ENCODE measurements at places on chromosomes 2 and 18.

GRCh38 chr2:170747921-170748320 lies 22.3 kb upstream of the ERICH2 start:
- DNase-seq: no peak

GRCh38 chr2:10398496-10398895 lies 49.6 kb downstream of the ODC1 start:
- DNase-seq: no peak

GRCh38 chr2:199430214-199430613 lies 27.5 kb downstream of the SATB2 start:
- no peak for DNase-seq

- no peak for DNase-seq
These were observed 120.0 kb upstream of the EPC2 start for GRCh38 chr2:148524519-148524919.

GRCh38 chr18:63758615-63759240 lies 16.5 kb upstream of the SERPINB7 start:
- DNase-seq: no peak

GRCh38 chr2:113700186-113700841 lies 56.1 kb downstream of the SLC35F5 start:
- peak; percentile 49 for DNase-seq

- DNase-seq: no peak
These were observed 36.0 kb downstream of the GCA start for GRCh38 chr2:162379719-162380580.

- DNase-seq: no peak
These were observed 142.1 kb downstream of the GFPT1 start for GRCh38 chr2:69244882-69245281.

DNA sequence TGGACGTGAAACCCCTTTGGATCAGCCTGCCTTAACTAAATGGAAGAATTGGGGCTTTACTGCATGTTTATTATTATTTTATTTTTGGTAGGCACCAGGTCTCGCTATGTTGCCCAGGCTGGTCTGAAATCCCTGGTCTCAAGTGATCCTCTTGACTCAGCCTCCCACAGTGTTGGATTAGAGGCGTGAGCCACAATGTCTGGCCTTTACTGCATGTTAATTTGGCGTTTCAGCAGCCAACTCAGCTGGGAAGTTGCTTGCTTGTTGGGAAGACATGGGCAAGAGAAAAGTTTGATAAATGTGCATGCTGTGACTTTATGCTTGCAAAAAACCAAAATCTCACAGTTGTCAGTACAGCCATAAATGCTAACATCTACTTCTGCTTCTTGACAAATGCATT lies 105.1 kb downstream of the FMNL2 start:
- DNase-seq: no peak

DNA sequence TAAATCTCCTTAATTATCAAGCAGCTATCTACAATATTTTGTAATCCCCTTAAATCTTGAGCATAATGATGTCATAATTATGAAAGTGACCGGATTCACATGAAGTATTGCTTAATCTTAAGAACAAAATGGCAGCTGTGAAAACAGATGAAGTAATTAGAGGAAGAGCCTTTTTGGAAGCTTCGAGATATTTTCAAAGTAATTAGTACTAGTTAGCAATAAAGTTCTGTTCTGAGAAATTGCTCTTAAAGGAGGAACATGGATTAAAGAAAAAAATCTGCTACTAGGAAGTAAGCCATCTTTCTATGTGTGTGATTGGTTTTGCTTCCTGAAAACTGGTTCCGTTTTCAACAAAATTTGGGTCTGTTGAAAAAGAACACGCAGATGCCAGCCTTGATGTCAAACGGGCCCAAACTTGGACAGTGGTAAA lies 18.3 kb downstream of the CLUL1 start:
- no peak for DNase-seq

DNA sequence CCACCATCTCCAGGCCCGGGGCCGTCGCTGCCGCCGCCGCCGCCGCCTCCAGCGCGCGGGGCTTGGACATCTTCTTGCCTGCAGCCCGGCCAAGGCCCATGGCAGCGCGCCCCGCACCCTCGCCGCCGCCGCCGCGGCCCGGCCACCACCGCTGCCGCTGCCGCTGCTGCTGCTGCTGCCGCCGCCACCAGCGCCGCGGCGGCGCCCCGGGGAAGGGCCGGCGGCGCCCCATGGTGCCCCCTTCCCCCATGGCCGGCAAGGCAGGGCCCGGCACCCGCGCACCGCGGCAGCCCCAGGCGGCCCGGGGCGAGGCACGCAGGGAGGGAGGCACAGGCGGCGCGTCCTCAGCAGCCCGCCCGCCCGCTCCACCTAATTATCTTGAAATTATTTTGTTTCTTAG lies 3057.4 kb downstream of the RPIA start:
- no peak for DNase-seq

DNA sequence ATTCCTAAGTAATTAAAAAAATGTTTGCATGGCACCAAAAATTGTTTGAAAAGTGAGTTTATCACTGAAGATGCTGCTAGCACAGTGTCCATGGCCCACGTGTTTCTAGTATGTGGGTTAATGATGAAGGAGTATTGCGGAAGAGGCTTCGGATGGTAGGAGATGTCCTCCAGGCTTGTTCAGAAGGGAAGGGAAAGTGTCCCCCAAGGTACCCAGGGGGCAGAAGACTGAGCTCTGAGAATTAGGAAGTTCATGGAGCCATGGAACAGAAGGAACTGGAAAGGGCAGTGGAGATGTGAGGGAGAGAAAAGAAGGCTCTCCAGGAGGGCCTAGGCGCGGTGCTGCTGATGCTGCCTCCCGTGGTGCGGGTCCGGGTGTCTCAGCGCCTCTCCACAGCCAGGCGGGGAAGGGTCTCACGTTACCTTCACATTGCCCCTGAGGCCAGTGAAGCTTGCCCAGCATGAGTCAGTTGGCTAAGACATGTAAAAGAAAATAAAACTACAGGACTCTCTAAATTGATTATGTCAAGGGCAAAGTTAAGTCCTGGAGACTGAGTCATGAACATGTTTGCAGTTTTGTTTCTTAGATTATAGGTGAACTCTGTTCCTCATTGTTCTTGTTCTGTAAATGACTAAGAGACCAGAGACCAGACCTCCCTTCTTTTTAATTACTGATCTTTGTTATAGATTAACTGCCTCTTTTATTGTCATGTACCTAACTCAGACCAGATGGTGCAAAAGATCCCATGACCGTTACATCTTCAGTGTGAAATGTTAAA lies 89.0 kb downstream of the MTCL1 start:
- DNase-seq: no peak

DNA sequence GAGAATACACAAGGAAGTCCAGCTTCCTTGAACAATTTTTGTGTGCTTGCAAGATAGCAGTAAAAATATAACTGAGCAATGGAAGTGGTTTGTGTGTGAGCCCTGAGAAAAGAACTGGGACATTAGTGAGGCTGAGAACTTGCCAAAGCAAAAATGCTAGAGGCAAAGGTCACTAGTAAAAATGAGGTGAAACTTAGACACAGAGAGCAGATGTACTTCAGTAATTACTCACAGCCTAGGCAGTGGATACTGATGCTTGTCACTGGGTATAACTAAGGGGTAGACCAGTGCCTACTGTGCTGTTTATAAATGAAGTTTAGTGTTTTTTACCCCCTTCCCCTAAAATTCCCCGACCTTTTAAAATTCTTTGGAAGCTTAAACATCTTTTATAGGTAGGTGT lies 450.1 kb downstream of the LPIN1 start:
- DNase-seq: no peak

DNA sequence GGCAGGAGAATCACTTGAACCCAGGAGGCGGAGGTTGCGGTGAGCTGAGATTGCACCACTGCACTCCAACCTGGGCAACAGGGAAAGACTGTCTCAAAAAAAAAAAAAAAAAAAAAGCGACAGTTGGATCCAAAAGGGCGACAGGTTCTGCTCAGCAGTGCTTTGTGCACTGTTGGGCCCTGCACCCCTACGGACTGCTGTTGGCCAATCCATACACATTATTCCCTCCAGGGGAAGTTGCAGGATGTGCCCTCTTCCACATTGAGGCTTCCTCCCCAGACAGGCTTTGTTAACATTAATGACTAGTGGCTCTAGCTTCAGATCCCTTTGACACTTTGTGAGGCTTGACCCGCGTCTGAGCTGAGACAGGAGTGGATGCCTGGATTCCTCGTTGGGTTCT lies 9.4 kb downstream of the NT5DC4 start:
- no peak for DNase-seq

DNA sequence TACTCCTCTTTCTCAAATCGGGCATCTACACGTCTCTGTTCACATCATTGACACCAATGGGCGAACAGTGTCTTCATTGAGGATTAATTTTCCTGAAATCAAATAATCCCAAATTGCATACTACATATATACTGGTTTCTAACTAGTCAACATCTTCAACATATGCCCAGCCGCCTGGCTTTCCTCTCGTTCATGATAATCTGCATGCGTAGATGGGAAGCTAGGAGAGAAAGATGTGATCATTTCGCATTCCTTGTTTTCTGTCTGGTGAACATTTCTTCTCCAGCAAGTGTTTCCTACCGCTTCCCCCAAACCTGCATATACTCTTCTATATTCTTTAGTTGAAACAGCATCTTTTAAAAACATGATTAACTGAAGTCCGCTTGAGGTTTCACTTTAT lies 7.4 kb downstream of the TWIST2 start:
- DNase-seq: no peak

- DNase-seq: no peak
These were observed 57.5 kb downstream of the MALT1 start for GRCh38 chr18:58728719-58729118.

- DNase-seq: no peak
These were observed 204.1 kb downstream of the GLI2 start for GRCh38 chr2:120939595-120940318.

All from activated T-cell treated with anti-CD3 and anti-CD28 coated beads, Interleukin-2, amount 50 U/mL, for 24 hours (primary cell).